ENCODE measurements at places on chromosomes 3 and 15.

DNA sequence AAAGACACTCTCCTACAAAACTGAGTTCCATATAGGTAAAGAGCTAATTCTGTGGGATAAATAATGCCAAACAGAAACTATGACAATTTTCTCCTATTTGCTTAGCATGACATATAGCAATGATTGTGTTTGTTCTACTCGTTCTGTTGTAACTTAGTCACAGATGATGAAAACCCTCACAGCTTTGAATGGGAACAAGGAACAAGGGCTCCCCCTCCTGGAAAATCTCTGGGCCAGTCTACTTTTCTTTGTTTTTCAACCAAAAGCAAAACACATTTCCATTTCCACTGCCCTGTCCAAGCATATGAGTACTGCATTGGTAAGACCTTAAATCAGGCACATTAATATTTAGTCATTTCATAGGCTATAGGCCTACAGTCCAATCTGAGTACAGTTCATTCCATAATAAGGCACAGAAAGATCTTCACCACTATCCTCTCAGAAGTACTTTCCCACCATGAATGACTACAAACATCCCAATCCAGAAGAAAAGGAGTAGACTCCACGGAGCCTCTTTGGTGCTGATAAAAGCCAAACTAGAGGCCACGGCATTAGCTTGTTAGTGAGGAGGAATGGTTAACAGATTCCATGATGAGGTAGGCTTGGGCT, 67.1 kb downstream of the ATP8B4 start:
- DNase-seq = no peak

DNA sequence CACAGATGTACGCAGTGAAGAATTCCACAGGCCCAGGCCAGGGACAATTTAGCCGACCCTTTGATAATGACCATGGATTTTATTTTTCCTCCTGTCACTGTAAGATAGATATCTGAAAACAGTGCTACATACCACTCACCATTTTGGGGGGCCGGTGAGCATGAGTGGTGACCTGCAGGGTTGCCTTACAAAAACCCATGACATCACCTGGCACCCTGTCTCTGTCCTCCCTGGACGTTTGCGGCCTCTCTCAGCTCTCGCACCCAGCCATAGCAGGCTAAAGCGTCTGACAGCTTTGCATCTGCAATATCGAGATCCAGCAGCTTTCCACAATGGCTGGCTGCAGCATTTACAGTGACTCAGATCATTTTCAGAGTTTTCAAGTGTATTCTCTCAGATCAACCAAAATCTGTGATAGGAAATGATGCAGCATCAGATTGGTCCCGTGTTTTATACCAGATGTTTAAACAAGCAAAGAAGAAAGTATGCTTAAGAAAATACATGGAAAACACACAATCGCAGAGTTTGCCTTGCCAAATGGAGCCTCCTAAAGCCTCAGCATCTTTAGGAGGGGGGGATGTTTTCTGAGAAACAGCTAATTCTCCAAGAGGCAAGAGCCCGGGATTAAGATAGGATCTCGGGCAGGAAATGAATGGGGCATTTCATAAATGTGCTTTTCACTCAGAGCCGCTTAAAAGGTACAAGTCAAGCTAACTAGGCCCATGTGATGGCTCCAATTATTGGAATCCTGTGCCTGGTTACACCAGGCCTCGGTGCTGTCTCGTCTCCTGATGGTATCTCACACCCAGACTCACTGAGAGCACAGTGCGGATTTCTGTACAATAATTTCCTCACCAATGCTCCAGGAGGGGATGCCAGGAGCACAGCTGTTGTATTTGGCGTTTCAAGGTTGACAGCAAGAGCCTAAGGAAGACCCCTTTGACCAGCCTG, 257.3 kb downstream of the XXYLT1 start:
- no peak for DNase-seq

GRCh38 chr3:86249833-86250232, 741.1 kb downstream of the VGLL3 start:
- no peak for DNase-seq

DNA sequence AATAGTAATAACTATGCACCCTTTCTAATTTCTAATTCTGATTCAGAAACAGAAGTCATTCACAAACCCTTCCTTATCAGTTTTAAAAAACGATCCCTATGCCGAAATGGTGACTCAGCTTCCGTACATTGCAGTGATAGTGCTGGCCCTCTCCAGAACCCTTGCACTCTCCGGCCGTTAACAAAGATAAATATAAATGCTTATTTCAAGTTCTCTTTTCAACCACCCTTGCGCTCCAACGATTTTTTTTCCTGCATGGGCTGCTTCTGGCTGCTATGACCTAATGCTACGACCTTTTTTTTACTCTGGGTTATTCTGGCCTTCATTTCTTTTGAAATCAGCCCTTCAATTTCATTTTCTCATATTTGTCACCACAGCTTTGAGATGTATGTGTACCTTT, 646.2 kb downstream of the NTRK3 start:
- no peak for DNase-seq

GRCh38 chr3:140552898-140553297, 125.0 kb upstream of the TRIM42 start:
- no peak for DNase-seq

- DNase-seq = no peak
These were observed 28.1 kb downstream of the ITGB5 start for GRCh38 chr3:124859025-124859424.

- DNase-seq = no peak
These were observed 204.1 kb upstream of the DPH6 start for GRCh38 chr15:35750051-35750450.

GRCh38 chr15:45205192-45205591, 17.4 kb upstream of the SHF start:
- DNase-seq = peak; percentile 49

GRCh38 chr3:45771166-45771775, 25.1 kb downstream of the SLC6A20 start:
- DNase-seq = no peak

GRCh38 chr3:105798381-105798934, 70.4 kb downstream of the CBLB start:
- DNase-seq = no peak

- DNase-seq = peak; percentile 8
These were observed 61.3 kb upstream of the CMTM8 start for GRCh38 chr3:32176989-32177701.

DNA sequence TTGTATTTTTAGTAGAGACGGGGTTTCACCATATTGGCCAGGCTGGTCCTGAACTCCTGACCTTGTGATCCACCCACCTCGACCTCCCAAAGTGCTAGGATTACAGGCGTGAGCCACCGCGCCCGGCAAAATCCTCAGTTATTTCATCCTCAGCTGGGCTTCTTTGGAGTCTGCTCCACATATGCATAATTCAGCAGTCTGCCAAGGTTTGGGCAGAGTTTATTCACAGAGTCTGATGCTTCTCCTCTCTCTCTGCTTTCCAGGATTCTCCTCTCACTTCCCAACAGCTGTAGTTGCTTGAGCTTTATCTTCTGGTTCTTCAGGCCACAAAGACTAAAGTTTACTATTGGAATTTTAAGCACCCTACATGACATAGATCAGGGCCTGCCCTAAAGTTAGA, 8.2 kb downstream of the ZNF106 start:
- no peak for DNase-seq

DNA sequence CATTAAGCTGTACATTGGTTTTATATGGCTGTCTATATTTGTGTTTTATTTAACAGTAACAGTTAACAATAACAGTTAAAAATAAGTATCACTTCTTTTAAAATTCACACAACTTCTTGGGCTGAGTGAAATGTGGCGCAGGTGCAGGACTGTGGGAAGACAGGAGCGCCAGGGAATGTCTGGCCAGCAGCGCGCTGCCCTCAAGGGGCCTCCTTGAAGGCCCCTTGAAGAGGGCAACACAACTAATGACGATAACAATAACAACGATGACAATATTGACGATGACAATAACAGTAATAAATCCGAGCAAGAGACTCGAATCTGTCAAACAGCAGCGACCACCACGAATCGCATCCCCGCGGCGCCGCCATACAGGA, 411 bp upstream of the PPP2R3A start:
- no peak for DNase-seq

GRCh38 chr3:28151608-28152228, 89.7 kb upstream of the CMC1 start:
- no peak for DNase-seq

GRCh38 chr3:98504539-98504938, 7.1 kb downstream of the OR5K2 start:
- no peak for DNase-seq

- peak; percentile 24 for DNase-seq
These were observed 1.5 kb downstream of the WHAMM start for GRCh38 chr15:82810890-82811426.

GRCh38 chr15:65638681-65639089, 16.9 kb downstream of the SLC24A1 start:
- DNase-seq = no peak

DNA sequence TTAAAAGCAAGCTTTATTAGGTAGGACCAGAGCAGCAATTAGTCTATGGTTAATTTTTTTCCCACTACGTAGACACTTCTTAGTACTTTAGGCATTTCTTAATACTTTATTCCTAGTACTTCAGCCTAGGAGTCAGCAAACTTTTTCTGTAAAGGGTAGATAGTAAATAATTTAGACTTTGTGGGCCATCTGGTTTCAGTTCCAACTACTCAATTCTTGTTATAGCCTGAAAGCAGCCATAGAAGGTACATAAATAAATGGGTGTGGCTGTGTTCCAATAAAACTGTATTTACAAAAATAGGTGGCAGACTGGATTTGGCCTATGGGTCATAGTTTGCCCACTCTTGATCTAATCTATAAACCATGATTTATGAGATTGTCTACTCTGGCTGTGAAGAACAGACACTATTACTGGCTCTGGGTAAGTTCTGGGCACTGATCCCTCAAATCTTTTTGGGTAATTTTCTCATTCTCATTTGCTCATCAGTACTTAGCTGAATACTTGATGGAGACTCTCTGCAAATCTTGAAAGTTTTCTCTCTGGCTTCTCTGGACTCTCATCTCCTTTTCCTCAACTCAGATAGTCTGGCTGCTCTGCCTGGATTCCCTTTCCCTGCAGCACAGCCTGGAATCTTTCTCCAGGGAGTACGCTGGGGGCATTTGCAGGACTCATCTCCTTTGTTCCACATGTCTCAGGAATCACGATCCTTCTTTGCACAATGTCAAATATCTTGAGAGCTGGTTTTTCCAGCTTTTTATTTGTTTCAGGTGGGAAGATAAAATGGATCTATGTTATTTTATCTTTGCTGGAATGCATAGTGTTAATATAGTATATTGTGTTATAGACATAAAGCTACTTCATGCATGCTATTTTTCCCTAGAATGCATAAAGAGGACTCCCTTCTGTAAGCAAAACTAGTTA, 524.8 kb upstream of the TBL1XR1 start:
- DNase-seq = no peak

GRCh38 chr3:60730371-60730770, 520.9 kb downstream of the FHIT start:
- DNase-seq = no peak

GRCh38 chr3:38139191-38139590, 730 bp downstream of the MYD88 start:
- DNase-seq = no peak

DNA sequence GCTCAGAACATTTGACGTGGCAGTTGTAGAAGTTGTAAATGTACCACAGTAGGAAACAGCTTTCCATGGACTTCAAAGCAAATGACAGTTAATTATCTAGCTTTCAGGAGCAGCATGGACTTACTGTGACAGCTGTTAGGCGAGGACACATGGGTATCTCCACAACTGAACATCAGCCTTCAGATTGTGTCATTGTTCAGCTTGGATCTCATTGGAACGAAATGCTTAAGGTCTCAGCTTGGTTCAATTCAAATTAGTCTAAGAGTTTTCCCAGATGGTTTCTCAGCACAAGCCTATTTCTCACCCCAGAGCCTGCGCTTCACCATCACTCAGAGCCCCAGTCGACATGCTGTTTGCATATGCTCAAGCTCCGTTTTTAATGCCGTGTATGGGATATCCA, 21.1 kb upstream of the GYG1 start:
- no peak for DNase-seq

GRCh38 chr3:33016846-33017405, 65.5 kb downstream of the CCR4 start:
- no peak for DNase-seq

GRCh38 chr3:194738254-194739093, 52.8 kb downstream of the FAM43A start:
- no peak for DNase-seq

DNA sequence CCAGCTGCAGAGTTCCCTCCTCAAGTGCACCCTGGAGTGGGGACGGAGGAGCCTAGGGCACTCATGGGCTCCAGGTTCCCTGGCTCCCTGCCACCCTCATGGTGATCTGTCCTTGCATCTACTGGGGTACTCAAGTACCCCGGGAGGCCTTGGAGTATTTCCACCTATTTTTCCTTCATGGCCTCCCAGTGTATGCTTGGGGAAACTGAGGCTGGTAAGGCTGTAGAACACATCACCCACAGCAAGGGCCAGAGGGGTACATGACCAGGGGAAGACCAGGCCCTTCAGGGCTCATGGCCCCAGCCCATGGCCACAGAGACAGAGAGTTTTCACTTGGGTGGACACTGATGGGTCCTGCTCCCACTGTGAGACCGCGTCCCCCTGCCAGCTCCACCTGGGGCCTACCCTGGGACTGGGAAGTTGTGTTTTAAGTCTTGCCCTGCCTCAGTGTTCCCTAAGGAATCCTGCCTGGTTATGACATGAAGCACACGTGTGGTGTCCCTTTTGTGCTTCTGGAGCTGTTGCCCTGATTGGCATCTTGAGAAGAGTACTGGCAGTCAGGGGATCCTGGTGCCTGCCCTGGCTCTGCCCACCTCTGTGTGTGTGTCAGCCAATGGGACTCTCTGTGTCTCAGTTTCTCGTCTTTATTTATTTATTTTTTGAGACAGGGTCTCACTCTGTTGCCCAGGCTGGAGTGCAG, 132.8 kb downstream of the TJP1 start:
- no peak for DNase-seq

GRCh38 chr3:186283651-186284348, 78.2 kb downstream of the DGKG start:
- no peak for DNase-seq

DNA sequence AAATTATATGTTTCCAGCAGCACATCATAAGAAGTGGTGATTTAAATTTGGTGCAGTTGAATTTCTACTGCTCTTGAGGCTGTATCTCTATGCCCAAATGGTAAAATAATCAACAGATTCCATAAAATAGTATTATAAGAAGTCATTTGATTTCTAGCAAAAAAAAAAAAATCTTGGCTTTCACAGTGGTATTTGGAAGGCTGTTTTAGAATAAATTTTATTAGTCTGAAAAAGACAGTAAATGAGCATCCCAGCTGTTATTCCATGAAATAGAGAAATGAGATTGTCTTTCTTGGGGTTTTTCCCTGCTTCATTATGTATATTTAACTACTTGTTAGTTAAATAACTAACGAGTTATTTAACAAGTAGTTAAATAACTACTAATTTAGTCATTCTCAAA, 156.0 kb upstream of the ABI3BP start:
- DNase-seq = no peak

DNA sequence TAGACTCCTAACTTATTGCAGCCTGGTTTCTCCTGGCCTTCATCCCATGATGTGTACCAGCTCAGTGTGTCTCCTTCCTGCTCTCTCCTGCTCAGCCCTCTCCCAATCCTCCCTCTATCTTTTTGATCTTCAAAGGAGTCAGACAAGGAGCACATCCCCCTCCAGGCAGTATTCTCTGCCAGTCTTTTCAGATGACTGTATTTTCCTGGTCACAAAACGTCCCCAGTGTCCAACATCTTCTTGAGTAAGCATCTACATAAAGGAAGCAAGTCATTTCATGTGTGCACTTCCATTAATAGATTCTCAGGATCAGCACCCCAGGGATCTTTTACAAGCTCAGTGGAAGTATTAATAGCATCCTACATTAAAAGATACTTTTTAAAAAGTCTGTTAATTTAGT, 148.9 kb upstream of the THBS1 start:
- no peak for DNase-seq

- DNase-seq = no peak
These were observed 4.4 kb downstream of the SH3BP5 start for GRCh38 chr3:15327941-15328340.
